ENCODE measurements at places on chromosomes 5 and 9.
A peak's percentile ranks its signal among the peaks of the same experiment; 100 is the strongest.

- ATAC-seq, result no peak
These were observed 8.5 kb upstream of the SPEF2 start for GRCh38 chr5:35608881-35609779.

DNA sequence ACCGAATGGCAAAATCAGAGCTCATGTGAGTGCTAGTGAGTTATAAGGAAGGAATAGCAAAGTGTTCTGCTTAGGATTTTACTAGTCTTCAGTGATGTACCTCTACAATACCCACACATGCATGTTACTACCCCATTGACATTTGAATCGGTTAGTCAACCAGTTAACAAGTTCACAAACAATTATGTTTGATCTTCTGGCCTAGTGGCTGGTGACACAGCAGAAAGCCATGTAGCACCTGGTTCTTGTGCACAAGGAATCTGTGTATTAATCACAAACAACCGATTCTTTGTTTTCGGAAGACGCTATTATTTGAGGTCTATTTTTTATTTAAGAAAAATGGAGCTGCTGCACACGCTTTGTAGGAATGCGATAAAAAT is 41.9 kb downstream of the NTRK2 start:
- ATAC-seq, result no peak

DNA sequence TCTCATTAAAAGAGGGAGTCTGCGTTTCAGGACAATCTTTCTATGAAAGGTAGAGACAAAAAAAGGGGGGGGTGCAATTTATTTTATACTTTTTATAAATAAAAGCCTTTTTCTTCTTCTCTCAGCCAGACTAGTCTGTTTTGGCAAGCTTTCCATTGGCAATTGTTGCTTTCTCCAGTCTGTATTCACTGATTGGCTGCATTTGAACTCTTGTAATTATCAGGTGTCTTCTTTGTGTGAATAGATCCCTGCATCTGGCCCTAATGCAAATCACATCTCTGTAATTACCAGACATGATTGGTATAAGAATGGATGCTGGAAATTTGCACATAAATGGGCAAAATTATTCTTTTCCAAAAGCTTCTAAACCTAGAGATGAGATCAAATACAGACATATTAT is 7.6 kb upstream of the EQTN start:
- no peak for ATAC-seq

DNA sequence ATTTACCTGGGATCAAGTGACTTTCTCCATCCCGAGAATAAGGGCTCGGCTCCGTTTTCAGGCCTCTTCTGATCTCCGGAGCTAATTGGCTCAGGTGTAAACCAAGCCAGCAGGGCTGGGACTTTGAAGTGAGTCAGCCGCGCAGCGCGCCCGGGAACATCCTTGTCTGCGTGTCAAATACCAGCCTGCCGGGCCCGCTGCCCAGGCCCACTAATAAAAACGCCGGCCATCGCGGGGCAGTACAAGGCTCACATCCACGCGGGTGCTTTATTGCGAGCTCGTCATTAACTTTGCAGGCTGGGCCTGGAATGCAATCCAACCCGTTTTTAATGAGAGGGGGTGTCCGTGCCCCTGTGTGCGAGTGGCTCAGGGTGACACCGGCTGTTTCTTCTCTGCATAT is 416.8 kb downstream of the IRX2 start:
- no peak for ATAC-seq

- no peak for ATAC-seq
These were observed 47.2 kb upstream of the RAD23B start for GRCh38 chr9:107235765-107236442.

DNA sequence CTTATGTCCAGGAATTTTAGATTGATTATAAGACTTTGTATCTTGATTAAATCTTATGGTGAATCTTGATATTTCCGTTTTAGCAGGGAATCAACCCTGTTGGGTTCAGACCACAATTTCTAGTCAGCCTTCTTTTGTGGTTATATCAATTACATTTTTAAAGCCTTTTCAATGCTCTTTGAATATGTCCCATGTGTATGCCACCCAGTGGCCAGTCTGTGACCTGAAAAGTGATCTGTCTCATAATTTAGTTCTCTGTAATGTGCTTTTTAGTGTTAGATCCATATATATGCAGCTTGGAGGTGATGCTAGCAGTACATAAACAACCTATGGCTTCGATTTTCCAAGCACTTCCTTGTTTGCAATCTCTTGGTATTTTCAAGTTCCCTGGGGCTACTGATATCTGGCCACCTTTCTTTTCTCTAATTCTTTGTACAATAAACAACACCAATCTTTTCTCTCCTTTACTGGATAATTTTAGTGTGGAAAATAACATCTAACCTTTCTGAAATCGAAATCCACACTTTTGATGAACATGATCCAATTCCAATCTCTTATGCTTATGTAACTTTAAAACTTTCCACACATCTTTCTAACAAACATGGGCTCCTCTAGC is 28.8 kb downstream of the PDE8B start:
- no peak for ATAC-seq

DNA sequence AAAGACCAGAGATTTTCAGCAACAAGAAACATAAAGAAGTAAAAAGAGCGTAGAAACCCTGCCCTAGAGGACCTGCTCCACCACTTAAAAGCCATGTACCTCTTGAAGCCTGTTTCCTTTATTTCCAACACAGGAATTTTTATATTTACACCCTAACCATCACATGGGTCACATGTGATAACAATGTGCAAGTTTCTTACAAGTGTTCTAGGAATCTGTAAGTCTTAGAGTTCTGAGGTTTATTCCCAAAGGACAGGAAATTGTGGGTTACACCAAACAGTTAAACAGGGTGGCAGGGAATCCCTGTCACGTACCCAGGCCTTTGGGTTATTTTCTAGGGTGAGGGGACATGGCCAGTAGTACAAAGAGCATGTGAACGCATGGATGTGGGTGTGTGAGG is 108.6 kb upstream of the CCDC152 start:
- no peak for ATAC-seq

GRCh38 chr5:88954511-88954910 is 71.5 kb upstream of the MEF2C start:
- no peak for ATAC-seq

GRCh38 chr5:66307647-66308241 is 163.6 kb downstream of the SREK1 start:
- peak; percentile 80 for ATAC-seq

GRCh38 chr5:75720882-75721281 is 3.6 kb upstream of the POC5 start:
- ATAC-seq, result no peak

DNA sequence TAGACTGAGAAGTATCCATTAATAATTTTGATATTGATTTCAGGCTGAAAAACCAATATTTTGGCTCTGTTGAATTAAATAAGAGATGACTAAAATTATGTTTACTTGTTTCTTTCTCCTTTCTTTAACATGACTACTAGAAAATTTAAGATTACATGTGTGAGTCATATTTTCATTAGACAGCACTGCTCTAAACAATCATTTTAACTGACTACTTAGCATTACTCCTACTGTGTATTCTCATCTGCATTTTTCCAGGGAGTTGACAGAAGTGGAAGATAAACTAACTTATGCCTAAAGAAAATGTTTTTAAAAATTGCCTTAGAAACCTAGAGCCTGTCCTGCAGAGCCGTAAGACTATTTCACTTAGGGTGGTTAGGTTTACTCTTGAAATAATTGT is 29.1 kb downstream of the TNC start:
- ATAC-seq, result peak; percentile 68

DNA sequence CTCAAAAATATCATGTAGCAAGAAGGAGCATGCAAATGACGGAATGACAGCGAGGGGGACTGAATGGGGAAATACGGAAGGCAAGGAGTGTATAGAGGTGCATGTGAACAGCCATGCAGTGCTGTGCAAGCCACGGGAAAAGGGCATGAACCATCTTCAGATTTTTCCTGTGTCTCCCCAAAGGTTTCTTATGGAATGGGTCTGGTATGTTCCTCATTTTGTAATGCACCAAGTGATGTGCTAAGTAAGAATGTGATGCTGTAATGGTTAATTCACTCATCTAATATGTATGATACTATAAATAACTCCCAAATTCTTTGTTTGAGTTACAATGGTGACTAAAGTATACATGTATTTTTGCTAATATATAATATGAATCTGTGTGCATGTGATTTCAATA is 99.0 kb upstream of the DAB2 start:
- no peak for ATAC-seq

GRCh38 chr9:20620650-20621470 is 1.4 kb downstream of the MLLT3 start:
- ATAC-seq, result no peak

DNA sequence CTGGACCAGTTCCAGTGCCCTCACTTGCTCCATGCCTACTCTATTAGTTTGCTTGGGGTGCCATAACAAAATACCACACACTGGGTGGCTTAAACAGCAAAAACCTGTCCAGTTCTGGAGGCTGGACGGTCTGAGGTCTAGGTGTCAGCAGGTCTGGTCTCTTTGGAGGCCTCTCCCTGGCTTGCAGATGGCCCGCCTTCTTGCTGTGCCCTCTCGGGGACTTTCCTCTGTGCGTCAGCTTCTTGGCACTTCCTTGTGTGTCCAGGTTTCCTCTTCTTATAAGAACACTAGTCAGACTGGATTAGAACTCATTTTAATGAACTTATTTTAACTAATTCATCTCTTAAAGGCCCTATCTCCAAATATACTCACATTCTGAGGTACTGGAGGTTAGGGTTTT is 97.2 kb downstream of the CARTPT start:
- ATAC-seq, result no peak

- ATAC-seq, result peak; percentile 95
These were observed 52.3 kb downstream of the NTNG2 start for GRCh38 chr9:132214027-132214622.

GRCh38 chr5:58326022-58326421 is 133.9 kb downstream of the PLK2 start:
- no peak for ATAC-seq

- ATAC-seq, result no peak
These were observed 117.5 kb upstream of the BOD1 start for GRCh38 chr5:173733831-173734501.

GRCh38 chr9:125509476-125509875 is 197.5 kb downstream of the MAPKAP1 start:
- ATAC-seq, result peak; percentile 73

- no peak for ATAC-seq
These were observed 87.0 kb upstream of the BOD1 start for GRCh38 chr5:173703466-173703865.

DNA sequence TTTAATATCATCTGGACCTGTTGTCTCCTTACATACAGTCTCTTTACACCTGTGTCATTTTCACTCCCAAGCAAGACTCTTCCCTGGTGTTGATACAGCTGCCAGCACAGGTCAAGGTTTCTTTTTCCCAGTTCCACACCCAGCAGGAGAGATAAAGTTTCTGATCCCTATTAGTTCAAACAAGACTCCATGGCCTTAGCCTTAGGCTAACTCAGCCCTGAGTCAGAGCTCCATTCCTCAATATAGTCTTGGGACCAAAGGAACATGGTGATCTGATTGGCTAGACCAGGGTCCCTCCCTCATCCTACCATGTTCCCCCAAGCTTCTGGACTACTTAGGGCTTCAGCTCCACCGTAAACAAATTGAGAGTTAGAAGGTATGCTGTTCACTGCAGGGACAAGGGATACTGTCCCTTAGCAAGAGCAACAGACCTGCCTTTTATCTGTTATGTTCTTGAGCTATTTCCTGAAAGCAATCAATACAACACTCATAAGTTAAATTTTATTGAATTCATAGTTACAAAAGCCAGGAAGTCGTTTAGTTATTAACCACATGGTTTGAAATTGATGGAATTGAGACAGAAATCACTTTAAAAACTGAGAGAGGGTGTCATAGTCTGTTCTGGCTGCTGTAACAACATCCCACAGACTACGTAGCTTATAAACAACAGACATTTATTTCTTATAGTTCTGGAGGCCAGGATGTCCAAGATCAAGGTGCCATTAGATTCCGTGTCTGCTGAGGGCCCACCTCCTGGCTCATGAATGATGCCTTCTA is 20.5 kb downstream of the SLC1A1 start:
- ATAC-seq, result no peak

GRCh38 chr5:79456890-79457583 is 56.9 kb downstream of the HOMER1 start:
- ATAC-seq, result no peak

- no peak for ATAC-seq
These were observed 10.5 kb downstream of the ANXA6 start for GRCh38 chr5:151147033-151147432.

GRCh38 chr9:4959031-4959430 is 26.0 kb upstream of the JAK2 start:
- ATAC-seq, result no peak

DNA sequence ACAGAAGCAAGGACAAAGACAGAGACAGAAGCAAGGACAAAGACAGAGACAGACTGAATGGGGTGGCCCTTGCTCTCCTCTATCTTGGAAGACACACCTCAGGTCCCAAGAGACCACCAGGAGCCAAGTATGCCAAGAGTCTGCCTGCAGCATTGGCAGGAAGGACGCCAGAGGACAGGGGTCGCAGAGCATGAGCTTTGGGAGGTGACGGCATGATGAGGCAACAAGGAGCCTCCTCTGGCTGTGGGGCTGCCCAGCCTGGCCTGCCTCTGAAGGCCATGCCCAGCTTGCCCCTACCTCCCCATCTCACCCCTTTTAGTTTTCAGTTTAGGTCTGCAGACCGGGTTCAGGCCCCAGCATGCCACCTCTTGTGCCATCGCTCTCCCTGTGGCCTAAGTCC is 17.6 kb downstream of the PDGFRB start:
- no peak for ATAC-seq
